Glutamatergic neuron (in vitro differentiated cells): ENCODE measurements at places on chromosomes 7 and 10. TPM values are rescaled to one million over a fixed set of nuclear protein-coding genes. Genes with fewer than 3 reads are reported as not detected.

DNA sequence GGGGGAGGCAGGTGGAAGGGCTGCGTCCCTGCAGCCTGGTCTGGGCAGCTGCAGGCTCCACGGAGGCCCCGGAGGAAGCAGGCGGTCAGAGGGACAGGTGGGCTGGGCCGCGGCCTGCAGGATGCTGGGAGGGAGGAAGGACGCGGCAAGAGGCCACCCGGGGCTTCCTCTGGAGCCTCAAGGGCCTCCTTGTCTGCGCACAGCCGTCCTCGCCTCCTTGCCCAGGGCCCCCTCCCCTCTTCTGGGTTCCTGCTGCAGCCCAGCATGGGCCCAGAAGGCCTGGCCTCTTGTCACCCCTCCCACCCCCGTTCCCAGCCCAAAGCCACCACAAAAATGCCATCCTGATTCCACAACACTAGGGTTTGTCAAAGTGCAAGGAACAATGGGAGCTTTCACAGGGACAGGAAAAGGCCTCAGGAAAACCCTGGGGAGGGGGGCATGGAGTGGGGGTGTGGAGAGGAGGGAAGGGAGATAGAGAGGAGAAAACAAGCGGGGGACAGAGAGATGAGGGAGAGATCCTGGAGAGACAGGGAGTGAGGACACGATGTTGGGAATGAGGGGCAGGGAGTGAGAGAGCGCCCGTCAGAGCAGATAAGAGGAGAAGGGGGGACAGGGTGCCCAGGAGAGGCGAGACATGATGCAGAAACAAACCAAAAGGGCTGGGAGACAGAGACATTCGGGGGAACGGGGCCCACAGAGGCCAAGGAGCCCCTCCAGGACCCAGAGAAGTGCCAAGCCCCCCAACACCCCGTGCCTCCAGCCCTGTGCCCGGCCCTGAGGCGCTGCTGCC, 41.8 kb downstream of the ZCCHC24 start:
- H3K4me1 ChIP-seq: peaks cover 24% of the 10 kb centered on the region
- no peaks in the 10 kb centered on the region for H3K36me3 ChIP-seq
- H3K27me3 ChIP-seq: peaks cover 20% of the 10 kb centered on the region
- H3K27ac ChIP-seq: no peak overlapping the region

- H3K36me3 ChIP-seq: no peaks in the 10 kb centered on the region
- peaks cover 1% of the 10 kb centered on the region for H3K4me1 ChIP-seq
- no peak overlapping the region for H3K4me3 ChIP-seq
These were observed 24.0 kb downstream of the OR9A2 start for GRCh38 chr7:143002898-143003297.

DNA sequence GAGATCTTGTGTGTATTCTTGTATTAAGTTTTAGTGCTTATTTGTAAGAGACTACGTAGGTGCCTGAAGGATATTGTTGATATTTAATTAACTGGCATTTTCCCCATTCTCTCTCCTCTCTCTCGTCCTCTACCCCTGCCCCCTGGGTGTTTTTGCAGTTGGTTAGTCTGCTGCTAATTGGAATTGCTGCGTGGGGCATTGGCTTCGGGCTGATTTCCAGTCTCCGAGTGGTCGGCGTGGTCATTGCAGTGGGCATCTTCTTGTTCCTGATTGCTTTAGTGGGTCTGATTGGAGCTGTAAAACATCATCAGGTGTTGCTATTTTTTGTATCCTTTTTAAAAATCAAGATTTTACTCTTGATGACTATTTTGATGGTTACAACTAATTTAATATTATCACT, 22.5 kb downstream of the TSPAN13 start:
- no peaks in the 10 kb centered on the region for H3K36me3 ChIP-seq
- peak; percentile 54 for DNase-seq

GRCh38 chr10:4012848-4013247, 227.8 kb upstream of the KLF6 start:
- DNase-seq: no peak
- no peaks in the 10 kb centered on the region for H3K36me3 ChIP-seq
- no peak overlapping the region for H3K4me3 ChIP-seq
- H3K4me1 ChIP-seq: no peaks in the 10 kb centered on the region

DNA sequence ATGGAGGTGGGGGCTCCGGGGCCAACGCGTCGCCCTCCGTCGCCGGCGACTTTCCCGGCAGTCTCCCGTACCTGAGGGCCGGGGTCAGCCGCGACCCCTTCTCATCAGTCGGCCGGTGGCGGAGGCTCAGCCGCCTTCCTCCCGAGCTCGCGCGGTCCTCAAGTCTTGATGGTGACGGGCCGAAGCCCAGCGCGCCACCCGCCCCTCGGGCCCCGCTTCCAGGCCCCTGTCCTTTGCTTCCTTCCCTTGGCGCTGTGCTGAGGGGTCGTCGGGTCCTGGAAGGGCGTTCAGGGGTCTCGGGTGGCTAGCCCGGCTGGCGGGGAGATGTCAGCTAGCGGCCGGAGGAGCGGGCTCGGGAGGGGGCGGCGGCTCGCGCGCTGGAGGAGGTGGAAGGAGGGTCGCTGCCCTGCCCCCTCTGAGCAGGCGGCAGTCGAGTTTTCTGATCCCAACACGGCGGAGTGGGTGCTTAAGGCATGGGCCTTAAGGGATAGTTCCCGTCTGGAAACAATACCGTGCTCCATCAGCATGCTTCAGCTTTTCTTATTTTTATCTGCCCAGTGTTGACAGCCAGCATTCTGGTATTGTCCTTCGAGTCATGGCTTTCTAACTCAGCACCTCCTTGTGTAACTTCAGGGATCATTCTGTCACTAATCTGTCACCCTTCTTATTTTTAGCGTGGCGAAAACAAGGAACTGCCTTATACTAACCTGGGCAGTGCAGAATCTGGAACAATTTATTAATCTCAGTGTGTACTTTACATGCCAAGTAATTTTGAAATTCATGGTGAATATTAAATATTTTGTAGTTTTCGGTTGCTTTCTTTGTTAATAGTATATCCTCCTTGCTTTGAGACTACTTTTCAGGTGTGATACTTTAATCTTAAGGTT, 748 bp downstream of the PHTF2 start:
- H3K27ac ChIP-seq: peak overlapping the region; percentile 84
- peaks cover 10% of the 10 kb centered on the region for H3K4me1 ChIP-seq
- H3K36me3 ChIP-seq: no peaks in the 10 kb centered on the region
- H3K27me3 ChIP-seq: peaks cover 8% of the 10 kb centered on the region
- H3K4me3 ChIP-seq: peak overlapping the region; percentile 96

GRCh38 chr7:106317971-106318370, 33.2 kb upstream of the NAMPT start:
- no peaks in the 10 kb centered on the region for H3K27me3 ChIP-seq
- H3K27ac ChIP-seq: no peak overlapping the region

GRCh38 chr10:45471531-45472310, 97.7 kb downstream of the ALOX5 start:
- peaks cover 6% of the 10 kb centered on the region for H3K27me3 ChIP-seq
- H3K36me3 ChIP-seq: peaks cover 15% of the 10 kb centered on the region
- no peak for DNase-seq
- peak overlapping the region; percentile 23 for H3K27ac ChIP-seq

DNA sequence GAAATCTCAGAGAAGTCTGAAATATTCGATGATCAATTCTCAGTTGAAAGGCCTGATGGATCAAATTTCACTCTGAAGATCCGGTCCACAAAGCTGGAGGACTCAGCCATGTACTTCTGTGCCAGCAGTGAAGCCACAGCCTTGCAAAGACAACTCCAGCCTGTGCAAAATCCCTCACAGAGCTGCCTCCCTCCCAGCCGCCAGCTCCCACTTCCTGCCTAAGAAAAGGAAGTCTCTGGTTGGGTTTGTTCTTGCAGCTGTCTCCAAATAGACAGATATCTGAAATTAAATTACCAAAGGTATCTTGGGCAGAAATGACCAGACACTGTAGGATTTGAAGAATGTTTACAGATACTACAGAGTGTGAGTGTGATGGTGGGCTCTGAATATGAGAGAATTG, 43.4 kb upstream of the PRSS58 start:
- H3K27ac ChIP-seq: no peak overlapping the region
- H3K36me3 ChIP-seq: no peaks in the 10 kb centered on the region
- H3K4me3 ChIP-seq: no peak overlapping the region
- no peaks in the 10 kb centered on the region for H3K4me1 ChIP-seq
- DNase-seq: no peak

DNA sequence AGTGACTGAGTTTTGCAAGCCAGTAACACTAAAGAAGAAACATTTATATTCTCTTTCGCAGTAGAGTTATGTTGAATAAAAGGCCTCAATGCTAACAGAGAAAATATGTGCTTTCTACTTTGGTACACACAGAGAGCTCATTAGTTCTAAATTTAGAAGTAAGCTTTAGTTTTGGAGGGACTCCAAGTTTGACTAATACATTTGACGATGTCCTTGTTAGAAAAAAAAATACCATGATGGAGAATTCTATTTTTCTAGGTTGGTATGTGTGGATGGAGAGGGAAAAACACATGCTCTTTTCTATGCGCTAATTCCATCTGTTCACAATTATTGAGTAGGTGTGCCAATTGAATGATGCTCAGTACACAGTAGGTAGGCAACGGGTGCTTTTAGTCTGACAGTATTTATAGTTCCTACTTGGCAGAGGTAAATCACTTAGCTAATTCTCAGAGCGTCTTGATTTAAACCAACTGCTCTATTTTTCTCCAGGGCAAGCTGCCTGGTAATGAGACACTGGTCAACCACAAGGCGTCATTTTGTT, 327.2 kb upstream of the AKR1E2 start:
- no peaks in the 10 kb centered on the region for H3K27me3 ChIP-seq
- H3K27ac ChIP-seq: no peak overlapping the region
- no peaks in the 10 kb centered on the region for H3K36me3 ChIP-seq
- H3K4me1 ChIP-seq: no peaks in the 10 kb centered on the region
- DNase-seq: no peak

DNA sequence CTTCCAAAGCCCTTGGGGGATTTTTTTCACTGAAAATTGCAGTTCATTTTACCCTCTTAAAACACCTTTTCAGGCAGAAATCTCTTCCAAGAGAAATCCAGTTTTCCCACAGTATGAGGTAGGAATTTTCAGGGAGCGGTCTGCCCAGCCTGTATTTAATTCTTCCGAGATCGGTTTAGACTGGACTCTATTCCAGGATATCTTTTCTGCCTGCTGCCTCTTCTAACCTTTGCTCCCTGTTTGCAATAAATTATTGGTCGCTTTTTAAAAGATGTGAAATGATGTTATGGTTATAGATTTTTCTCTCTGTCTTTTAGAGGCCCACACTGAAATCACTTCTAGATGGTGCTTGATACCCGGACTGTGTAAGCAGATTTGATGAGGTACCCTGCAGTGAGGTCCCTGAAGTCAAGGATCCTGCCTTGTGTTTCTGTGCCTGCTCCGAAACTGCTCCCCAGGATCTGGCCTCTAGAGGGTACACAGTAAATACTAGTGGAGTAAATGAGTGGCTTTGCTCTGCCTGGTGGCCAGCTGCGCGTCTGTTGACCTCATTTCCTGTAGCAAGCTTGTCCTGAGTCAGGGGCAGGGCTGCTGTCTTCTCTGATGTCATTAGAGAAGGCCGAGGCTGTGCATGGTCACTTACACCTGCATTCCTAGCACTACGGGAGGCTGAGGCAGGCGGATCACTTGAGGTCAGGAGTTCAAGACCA, 191.6 kb downstream of the FANK1 start:
- no peaks in the 10 kb centered on the region for H3K36me3 ChIP-seq
- H3K27me3 ChIP-seq: no peaks in the 10 kb centered on the region
- peak; percentile 57 for DNase-seq
- peak overlapping the region; percentile 69 for H3K27ac ChIP-seq
- H3K4me1 ChIP-seq: peaks cover 26% of the 10 kb centered on the region

GRCh38 chr10:12594448-12594944, 245.1 kb downstream of the CAMK1D start:
- H3K36me3 ChIP-seq: peaks cover 5% of the 10 kb centered on the region
- peaks cover 5% of the 10 kb centered on the region for H3K27me3 ChIP-seq
- H3K4me1 ChIP-seq: peaks cover 17% of the 10 kb centered on the region
- no peak for DNase-seq
- H3K4me3 ChIP-seq: no peak overlapping the region

- no peaks in the 10 kb centered on the region for H3K36me3 ChIP-seq
- no peak for DNase-seq
- H3K27ac ChIP-seq: no peak overlapping the region
- H3K27me3 ChIP-seq: peaks cover 3% of the 10 kb centered on the region
- H3K4me3 ChIP-seq: no peak overlapping the region
- no peaks in the 10 kb centered on the region for H3K4me1 ChIP-seq
These were observed 31.7 kb upstream of the OPALIN start for GRCh38 chr10:96390460-96390864.

DNA sequence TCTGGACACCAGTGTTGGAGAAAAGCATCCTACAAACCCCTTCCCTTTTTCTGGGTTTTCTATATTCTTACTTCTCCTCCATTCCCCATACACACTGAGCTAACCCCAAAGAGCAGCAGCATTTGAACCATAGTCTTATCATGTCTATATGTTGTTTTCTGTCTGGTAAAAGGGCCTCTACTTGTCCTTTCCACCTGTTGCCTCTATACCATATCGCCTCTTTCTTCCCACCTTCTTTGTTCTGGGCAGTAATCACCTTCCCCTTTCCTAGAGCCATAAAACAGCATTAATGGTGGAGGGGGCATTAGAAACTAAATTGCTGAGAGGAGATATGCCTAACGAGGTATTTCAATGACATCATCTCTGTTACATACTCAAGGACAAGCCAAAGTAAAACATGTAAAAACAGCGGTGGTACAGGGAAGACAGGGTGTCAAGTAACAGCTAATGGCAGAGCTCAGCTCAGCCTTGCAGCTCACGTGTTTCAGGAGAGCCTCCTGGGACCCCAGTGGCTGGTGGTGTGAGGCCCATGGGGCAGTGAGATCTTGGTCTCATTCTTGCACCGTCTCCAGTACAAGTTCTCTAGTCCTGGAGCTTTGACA, 20.6 kb downstream of the NPY start:
- no peak overlapping the region for H3K4me3 ChIP-seq
- no peaks in the 10 kb centered on the region for H3K36me3 ChIP-seq
- peaks cover 10% of the 10 kb centered on the region for H3K4me1 ChIP-seq
- peak overlapping the region; percentile 45 for H3K27ac ChIP-seq

- H3K27me3 ChIP-seq: no peaks in the 10 kb centered on the region
- no peak overlapping the region for H3K27ac ChIP-seq
- DNase-seq: no peak
These were observed 49.4 kb downstream of the VWC2 start for GRCh38 chr7:49822856-49823255.

GRCh38 chr7:17401791-17402627, 103.6 kb downstream of the AHR start:
- H3K4me1 ChIP-seq: no peaks in the 10 kb centered on the region
- H3K4me3 ChIP-seq: no peak overlapping the region
- H3K27me3 ChIP-seq: no peaks in the 10 kb centered on the region
- H3K27ac ChIP-seq: no peak overlapping the region
- no peak for DNase-seq

DNA sequence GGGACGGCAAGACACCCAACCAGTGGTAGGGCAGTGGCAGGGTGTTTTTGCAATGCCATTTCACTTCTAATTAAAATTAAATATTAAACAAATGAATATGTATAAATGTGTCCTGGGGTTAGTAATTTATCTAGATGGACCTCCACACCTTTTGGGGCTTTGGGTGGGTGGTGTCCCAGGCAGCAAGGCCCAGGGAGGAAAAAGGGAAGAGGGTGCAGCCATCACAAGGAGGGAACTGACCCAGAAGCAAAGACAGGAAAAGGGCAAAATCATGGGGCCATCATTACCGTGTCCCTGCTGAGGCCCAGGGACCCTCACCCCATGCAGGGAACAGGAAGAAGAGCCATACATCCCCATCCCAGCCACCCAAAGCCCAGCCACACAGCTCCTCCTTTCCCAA, 204.6 kb downstream of the GRID1 start:
- H3K4me3 ChIP-seq: no peak overlapping the region
- H3K27me3 ChIP-seq: peaks cover 4% of the 10 kb centered on the region
- peaks cover 6% of the 10 kb centered on the region for H3K4me1 ChIP-seq
- no peak for DNase-seq

Gene OPN4
- total RNA-seq: not detected

Gene VIM
- 106 TPM for total RNA-seq

Gene FBXL13
- 1.1 TPM for total RNA-seq

Gene SPOCK2
- 362 TPM for total RNA-seq

Gene PTEN
- 61.2 TPM for total RNA-seq
